ENCODE measurements at places on chromosomes 2 and 18.

- no peak for DNase-seq
Observed at GRCh38 chr2:158969715-158970240, 1.3 kb downstream of the TANC1 start.

DNA sequence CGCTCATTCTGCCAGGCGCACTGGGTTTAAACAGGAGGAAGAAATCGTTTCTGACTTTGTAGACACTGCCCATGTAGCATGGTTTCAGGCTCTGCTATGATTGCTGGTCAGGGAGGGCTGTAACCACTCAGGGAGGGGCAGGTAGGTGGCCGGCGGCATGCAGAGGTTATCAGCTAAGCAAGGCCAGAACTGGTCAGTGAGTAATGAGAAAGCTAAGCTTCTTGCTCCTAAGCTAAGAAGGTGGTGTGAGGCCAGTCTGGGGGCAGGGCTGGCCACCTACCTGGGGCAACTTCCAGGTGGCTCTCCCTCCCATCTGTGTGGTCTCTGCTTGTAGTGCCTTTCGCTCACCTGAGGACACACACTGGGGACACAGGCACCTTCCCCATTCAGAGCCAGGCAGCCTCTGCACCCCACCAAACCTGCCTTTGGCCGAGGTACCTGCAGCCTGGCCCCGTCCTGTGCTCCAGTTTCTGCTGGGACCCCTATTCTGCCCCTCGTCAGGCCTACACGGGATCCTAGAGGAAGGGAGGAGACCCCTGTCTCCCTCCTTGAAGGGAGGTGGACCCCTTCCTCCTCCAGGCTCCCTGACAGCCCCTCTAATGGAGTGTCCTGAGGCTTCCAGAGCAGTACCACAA lies 195.9 kb downstream of the SEPTIN10 start:
- no peak for DNase-seq

GRCh38 chr2:38806733-38807059 lies 28.7 kb downstream of the GEMIN6 start:
- no peak for DNase-seq

GRCh38 chr2:215983581-215984351 lies 29.6 kb downstream of the MREG start:
- peak; percentile 18 for DNase-seq

DNA sequence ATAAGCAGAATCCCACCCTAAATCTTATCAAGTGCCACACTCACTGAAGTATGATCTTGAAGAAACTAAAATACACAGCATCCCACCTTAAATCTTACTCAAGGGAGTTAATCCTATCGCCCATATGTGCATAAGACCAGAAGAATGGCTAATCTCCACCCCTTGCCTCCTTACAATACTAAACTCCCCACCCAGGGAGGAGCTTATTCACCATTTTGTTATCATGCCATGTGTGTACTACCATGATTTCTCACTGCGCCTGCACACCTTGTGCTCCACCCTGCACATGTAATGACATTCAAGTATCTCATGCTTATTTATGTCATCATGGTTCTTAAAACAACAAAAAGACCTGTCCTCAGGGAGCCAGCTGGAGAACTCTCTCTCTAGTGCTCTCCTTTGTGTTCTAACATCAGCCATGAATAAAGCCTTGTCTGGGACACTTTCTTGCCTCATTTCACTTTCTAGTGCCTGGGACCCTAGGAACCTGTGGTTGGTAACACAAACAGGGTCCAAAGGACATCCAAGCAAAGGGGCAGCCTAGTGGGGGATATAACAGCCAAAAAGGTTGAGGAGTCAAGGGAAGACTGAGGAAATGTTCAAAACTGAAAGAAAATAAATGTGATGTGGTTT lies 87.4 kb downstream of the SLC66A3 start:
- DNase-seq = no peak

GRCh38 chr18:67589325-67589724 lies 72.8 kb upstream of the DSEL start:
- no peak for DNase-seq

DNA sequence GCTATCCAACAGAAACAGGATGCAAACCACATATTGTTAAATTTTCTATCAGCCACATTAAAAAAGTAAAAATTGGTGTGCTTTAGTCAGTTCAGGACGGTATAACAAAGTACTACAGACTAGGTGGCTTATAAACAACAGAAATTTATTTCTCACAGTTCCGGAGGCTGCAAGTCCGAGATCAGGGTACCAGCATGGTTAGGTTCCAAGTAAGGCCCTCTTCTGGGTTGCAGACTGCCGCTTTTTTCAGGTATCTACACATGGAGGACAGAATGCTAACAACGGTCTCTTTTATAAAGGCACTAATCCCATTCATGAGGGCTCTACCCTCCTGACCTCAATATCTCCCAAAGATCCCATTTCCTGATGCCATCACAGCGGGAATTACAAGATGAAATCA lies 10.5 kb downstream of the SMAD2 start:
- no peak for DNase-seq

- no peak for DNase-seq
Observed at GRCh38 chr2:167128130-167128529, 239.8 kb downstream of the XIRP2 start.

- no peak for DNase-seq
Observed at GRCh38 chr2:24494410-24494809, 3.4 kb downstream of the NCOA1 start.

DNA sequence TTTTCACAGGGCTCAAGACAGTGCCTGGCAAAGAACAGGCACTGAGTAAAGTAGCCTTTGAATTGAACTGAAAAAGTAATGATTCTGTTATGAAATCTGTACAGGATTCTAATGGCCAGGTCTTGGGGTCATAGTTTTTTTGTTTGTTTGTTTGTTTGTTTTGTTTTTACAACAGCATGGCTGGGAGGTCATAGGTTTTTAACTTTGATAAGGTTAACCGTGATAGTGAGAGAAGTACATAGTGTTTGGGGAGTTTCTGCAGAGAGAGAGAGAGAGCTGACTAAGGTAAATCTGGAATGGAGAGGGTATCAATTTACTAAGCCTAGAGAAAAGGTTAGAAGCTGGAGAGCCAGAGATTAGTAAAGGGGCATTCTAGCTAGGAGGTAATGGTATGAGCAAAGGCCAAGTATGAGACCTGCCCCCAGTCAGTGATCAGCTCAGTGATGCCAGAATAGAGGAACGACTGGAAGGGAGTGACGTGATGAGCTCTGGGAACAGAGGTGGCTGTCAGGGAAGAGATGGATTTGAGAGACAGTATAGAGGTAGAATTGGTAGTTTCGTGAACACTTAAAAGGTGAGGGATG lies 25.9 kb downstream of the XRCC5 start:
- DNase-seq = no peak

DNA sequence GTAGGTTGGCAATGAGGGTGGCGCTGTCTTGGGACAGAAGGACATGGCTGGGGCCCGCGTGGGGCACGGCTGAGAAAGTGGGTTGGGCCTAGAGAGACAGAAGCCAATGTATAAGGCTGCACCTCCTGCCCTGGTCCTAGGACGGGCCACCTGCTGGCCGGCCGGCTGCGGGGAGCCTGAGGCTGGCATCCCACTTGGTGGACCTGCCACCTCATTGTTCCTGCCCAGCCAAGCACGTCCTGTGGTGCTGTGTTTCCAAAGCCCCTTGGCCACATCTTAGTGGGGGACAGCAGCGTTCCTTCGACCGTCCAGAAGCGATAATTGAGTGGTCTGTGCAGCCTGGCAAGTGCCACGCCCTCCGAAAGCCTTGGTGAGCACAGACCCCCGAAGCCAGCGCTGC lies 223.9 kb downstream of the LDLRAD4 start:
- no peak for DNase-seq

- no peak for DNase-seq
Observed at GRCh38 chr2:129483366-129483765, 496.1 kb upstream of the RAB6C start.

- peak; percentile 27 for DNase-seq
Observed at GRCh38 chr2:165839610-165840009, 45.6 kb upstream of the GALNT3 start.

GRCh38 chr18:51068105-51068504 lies 38.1 kb downstream of the SMAD4 start:
- peak; percentile 86 for DNase-seq

GRCh38 chr2:32342801-32343200 lies 14.0 kb upstream of the BIRC6 start:
- peak; percentile 27 for DNase-seq

DNA sequence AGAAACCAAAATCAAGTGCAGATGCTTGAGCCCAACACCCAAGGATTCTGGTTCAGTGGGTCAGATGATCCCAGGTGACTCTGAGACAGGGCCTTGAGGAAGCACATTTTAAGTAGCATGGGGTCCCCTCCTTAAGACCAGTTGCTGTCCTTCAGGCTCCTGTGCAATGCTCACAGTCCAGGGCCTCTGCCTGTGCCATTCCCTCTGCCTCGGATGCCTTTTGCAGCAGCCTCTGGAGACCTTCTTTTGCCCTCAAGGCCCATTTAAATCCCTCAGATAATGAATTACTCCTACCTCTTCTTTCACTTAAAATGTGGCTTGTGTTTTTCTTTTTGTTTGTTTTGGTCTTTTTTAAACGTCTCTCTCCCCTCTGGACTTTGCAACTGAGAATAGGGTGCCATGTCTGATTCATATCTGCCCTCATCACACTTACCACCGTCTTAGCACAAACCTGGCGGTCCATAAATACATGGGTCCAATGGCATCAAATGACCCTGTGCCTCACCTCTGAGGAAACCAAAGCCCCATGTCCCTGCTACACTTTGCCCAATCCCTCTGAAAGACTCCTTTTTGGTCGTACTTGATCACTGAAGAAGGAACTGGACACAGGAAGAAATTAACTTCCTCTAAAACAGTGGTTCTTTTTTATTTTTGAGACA lies 14.2 kb downstream of the ACTG2 start:
- no peak for DNase-seq

DNA sequence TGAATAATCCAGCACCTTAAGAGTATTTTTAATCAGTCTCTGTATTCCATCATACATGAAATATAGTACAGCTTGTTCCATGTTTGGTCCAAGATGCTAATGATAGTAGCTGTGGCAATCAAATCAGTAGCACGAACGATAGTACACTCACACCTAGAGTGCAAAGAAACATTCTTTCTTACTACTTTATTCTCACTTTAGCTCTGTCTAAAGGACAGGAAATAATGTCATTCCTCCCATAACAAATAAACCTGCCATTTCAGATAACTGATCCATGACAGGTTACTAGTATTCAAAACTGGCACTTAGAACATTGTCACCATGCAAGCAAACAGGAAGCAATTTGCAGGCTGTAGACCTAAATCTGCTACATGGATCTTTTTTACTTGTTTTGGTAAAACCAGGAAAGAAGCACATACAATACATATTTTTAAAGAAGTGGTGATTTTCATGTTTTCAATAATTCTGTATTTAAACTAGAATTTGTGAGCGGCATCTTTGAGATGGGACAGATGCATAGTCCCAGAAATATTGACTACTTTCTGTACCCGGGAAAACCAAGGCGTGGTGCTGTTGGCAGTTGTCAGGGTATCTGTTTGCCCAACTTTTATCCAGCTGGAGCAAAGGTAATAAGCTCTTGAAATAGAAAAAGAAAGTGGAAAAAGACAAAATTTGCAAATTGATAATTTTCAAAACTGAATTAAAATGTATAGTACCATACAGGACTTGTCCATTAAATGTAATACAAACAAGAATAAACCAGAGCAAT lies 49.5 kb downstream of the IKZF2 start:
- no peak for DNase-seq

GRCh38 chr18:75830828-75831227 lies 403.3 kb upstream of the SMIM21 start:
- no peak for DNase-seq

DNA sequence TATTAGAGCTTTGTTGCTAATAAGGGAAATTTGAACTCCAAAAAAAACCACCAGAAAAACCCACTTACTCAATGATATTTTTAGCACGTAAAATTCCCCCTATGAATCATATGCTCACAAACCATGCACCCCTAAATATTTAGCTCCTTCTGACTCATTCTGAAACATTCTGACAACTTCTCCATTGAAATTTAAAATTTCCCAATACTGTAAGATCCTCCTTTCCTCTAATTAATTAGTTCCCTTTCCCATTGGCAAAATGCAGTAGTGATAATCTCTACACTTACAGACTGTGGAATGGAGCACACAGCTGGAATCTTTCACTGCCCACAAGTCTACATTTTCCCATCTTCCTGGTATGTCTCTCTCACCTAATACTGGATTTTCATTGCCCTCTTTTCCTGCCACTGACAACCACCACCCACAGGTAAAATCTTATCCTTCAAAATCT lies 215.8 kb upstream of the ACVR2A start:
- peak; percentile 36 for DNase-seq

GRCh38 chr2:85847051-85847588 lies 41.7 kb downstream of the ST3GAL5 start:
- no peak for DNase-seq

- peak; percentile 28 for DNase-seq
Observed at GRCh38 chr2:149360106-149360505, 29.7 kb downstream of the LYPD6 start.

DNA sequence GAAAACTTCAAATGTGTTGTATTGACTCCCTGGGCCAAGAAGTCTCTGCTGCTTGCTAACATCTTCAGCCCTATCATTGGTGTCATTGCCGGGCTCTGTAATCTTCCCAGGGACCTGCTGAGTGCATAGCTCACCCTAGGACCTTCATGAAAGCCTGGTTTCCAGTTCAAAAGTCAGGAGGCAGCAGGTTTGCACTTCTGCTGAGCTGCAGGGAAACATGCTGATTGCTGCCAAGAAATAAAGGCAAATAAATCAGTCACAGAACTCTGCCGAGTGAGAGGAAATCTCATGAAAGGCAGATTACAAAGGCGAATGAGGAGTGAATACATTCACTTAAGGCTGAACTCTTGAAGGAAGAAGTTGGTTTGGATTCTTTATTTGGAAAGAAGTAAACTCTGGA lies 1947.6 kb upstream of the CELF4 start:
- no peak for DNase-seq

DNA sequence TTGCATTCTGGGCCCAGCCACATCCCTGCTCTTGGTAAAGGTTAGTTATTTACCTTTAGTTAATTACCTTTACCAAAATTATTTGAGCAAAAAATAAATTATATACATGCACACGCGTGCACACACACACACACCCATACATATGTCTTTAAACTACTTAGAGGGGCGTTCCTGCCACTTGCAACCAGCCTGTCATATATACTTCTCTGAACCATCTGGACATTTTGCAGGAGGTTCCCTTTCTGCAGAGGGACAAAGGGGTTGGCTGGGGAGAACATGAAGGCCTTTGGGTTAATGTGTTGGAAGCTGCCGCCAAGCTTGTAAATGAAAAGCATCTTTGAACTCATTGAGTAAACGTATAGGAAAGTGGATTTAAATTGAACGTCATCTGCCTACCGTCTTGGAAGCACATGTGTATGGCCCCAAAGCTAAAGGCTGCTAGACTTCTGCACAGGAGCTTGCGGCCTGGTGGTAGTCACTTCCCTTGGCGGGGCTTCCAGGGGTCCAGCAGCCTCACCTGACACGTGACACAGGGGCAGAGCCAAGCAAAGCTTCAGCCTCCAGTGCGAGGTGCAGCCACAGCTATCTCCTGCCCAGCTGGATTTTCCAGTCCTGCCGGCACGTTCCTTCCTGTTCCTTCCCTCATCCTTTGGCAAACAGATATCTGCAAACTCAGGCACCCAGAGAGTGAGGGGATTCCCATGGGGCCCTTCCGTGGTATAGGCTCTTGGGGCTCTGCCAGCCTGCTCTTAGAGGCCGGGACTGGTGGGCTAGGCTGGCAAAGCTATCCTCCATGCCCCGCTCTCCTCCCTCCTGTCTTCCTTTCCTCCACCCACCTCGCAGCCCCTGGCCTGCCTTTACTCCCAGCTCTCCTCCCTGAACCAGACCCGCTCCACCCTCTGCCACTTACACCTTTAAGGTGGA lies 46.1 kb downstream of the SERTAD2 start:
- no peak for DNase-seq

Data from fibroblast of skin of right biceps (primary cell).